Activated T-helper 1 cell treated with anti-CD3 and anti-CD28 coated beads, Interleukin-2, amount 50 U/mL, for 16 hours (primary cell): ENCODE measurements at places on chromosomes 1 and 21.

DNA sequence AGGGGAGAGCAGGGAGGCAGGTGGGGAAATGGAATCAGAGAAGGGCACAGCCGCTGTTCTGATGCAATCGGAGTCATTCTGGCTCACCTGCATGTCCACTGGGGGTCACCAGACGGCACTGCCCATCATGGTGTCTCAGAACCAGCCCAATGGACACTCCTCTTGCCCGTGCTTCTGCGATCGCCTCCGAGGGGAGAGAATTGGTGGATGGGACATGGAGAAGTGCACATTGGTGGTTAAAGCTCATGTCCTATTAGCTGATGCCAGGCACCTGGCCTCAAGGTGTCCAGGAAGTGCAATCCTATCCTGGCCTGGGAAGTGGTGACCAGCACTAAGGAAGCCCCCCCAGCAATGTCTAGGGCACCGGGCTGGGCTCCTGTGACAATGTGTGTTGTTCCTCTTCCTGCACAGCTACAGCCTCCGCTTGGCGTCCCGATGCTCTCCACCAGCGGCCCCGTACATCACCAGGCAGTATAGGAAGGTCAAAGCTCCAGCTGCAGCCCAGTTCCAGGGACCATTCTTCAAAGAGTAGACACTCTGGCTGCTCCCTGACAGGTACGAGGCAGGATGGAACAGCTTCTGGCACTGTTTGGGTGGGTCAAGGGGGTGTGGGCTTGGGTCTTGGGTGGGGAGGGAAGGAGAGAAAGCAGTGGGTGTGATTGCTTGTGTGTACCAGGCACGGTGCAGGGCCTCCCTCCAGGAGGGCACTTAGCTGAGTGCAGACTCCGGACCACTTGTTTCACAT is 116.2 kb downstream of the PRDM2 start:
- DNase-seq: no peak

DNA sequence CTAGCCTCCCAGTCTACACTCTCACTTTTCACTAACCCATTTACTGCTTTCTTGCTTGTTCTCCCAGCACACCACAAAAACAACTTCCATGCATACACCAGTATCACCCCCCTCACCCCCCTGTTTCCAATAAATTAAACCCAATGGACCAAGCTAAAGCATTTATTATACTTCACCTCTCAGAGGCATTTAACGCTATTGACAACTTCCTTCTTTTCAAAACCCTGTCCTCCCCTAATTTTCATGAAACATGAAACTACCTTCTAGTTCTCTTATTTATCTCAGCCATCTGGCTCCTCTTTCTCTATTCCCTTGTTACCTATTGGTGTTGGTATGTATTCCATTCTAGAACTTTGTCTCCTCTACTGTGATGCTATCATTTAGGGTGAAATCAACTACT is 32.3 kb downstream of the PTPRC start:
- DNase-seq: no peak

DNA sequence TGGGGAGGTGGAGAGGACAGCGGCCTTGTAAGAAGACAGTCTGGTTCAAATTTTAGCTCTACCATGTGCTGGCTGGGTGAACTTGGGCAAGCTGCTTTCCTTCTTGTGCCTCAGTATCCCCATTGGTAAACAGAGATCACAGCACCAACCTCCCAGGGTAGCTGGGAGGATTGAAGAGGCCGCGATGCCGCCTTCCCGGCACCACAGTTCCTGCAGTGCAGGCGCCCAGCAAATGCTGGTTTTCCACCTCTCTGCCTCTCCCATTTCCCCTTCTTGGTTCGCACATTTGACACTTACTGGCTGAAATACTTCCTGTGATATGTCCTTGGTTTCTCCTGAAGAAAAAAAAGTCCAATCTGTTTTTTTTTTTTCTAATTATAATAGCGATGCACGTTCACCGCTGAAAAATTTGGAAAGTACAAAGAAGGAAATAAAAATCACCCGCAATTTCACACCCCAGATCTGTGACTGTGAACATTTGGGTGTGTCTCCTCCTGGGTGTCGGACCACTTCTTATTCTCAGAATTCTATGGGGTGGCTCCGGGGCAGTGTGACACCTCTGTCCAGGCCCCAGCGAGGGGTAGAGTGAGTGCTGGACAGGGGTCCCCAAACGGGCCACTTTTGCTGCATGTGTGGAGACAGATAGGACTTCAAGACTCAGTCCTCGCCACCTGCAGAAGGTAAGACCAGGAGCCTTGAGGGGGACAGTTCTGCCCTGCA is 73.1 kb downstream of the RUNX3 start:
- DNase-seq: no peak

DNA sequence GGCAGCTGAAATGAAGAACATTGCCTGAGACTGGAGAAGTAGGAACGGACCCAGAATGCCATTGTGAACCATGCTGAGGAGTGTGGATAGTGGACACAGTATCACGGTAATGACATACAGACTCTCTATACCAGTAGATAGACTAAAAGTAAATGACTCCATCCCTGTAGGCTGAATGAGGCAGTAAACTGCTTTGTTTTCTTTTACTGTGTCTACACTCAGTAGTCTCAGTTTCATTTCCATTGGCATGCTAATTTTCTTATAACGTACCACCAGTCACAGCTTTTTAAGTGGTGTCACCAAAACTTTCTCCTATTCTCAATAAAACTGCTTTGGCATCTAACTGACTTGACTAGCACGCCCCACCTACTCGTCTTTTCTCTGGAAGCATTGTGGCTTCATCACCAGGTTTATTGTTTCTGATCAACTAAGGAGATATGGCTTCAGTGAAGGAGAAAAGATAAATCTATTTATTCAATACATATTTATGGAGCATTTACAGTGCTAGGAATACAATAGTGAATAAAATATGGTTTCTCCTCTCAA is 8.4 kb upstream of the ZNF697 start:
- DNase-seq: no peak

GRCh38 chr1:220734571-220735326 is 13.4 kb upstream of the MTARC2 start:
- no peak for DNase-seq

- DNase-seq: no peak
Measured at GRCh38 chr1:21655748-21656147, 13.4 kb downstream of the RAP1GAP start.

DNA sequence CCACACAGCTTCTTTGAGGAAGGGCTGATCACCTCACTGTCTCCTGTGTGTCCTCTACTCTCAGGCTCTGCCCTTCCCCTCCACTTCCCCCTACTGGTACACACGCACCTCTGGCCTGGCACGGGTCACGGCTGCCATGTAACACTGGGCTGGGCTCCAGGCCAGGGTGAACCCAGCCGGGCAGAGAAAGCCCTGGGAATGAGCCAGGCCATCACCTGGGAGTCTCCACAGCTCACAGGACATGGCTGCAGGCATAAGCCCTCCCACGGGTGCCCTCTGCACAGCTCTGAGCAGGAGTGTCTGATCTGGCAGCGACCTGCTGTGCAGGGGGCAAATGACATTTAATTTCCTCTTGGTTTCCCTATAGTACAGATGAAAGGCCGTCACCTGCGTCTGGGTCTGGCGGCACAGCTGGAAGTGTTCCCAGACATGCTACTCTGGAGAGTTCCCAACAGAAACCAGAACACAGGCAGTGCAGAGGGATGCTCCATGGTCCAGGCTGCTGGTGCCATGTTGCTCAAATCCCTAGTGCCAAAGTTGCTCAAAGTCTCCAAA is 61.2 kb downstream of the ERI3 start:
- no peak for DNase-seq

DNA sequence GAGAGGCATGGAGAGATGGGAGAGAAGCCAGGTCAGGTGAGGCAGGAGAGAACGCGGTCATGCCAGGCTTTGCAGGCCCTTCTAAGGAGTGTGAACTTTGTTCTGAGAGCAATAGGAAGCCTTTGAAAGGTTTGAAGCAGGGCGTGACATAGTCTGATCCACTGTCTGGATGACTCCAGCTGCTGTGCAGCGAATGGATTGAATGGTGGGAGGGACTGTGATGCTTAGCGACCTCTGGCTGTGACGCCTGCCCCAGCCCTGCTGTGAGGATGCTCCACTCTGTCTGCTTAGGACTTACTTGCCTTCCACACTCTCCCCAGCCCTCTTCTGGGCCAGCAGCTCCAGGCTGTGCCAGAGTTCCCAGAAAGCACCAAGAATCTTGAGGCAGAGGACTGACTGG is 41.8 kb upstream of the POU3F1 start:
- DNase-seq: no peak

GRCh38 chr1:206926286-206926685 is 4.5 kb upstream of the FCMR start:
- DNase-seq: no peak
